Left renal cortex interstitium (tissue), 4 donors: ENCODE measurements at places on chromosomes 1 and 21.

- DNase-seq, result no peak
These were observed 61.2 kb upstream of the TENT5C start for GRCh38 chr1:117544509-117545109.

DNA sequence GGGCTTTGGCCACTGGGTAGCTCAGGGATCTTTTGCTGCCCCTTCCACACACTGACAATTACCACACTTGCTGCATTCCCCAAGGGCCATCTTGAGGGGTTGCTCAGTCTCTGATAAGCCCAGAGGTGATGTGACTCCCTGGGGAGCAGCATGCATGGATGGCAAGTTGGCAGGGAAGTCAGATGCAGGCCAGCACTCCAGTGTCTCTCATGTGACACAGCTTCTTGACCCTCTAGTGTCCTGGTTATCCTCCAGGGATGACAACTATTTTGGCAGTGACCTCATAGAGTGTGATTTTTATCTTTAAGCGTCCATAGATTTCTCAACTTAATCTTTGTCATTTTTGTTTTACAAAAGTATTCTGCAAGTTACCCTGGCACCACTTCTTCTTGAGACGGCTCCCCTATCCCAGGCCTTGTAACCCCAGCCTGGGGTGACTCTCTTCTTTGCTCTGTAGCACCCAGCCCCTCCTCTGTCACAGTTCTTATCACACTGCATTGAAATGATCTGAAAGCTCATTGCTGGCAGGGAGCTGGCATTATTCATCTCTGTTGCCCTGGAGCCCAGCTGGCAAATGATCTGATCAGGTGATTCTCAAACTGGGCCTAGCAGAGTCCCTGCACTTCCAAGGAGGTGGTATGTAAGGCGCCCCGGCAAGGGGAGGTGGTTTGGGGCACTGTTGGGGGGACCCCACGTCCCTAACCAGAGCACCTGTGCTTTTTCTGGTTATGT lies 72.6 kb downstream of the TENT5C start:
- no peak for DNase-seq

DNA sequence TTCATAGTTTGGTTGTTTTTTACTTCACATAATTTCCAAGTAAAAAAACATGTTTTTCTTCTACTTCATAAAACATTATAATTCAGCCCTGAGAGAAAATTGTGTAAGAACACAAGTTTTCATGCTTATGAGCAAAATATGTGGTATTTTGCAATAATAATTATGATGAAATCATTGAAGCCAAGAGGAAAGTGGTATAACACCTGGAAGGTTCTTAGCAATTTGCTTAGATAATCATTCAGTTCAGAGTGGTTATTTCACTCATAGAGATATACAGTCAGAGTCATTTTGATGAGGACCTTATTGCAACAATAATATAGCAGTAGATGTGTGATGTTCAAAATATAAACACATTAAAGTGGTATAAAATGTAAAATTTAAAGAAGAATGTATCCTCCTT lies 94.5 kb downstream of the PLPPR4 start:
- no peak for DNase-seq

DNA sequence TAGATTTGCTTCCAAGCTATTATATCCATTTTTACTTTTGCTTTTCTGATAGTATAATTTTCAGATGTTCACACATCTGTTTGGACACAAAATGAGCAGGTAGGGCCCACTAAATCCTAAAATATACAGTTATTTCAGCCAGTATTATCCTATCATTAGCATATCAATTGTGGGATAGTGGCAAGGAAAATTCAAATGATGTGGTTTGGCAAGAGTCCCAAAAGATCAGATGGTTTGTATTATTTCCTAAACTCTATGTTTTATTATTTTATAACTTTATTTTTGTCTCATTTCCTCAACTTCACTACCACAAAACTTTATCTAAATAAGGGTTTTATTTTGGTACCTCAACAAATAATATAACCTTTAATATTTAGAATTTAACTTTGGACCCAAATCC lies 1659.6 kb downstream of the NCAM2 start:
- DNase-seq, result no peak

GRCh38 chr1:34685225-34685624 lies 69.6 kb upstream of the GJB5 start:
- DNase-seq, result no peak

DNA sequence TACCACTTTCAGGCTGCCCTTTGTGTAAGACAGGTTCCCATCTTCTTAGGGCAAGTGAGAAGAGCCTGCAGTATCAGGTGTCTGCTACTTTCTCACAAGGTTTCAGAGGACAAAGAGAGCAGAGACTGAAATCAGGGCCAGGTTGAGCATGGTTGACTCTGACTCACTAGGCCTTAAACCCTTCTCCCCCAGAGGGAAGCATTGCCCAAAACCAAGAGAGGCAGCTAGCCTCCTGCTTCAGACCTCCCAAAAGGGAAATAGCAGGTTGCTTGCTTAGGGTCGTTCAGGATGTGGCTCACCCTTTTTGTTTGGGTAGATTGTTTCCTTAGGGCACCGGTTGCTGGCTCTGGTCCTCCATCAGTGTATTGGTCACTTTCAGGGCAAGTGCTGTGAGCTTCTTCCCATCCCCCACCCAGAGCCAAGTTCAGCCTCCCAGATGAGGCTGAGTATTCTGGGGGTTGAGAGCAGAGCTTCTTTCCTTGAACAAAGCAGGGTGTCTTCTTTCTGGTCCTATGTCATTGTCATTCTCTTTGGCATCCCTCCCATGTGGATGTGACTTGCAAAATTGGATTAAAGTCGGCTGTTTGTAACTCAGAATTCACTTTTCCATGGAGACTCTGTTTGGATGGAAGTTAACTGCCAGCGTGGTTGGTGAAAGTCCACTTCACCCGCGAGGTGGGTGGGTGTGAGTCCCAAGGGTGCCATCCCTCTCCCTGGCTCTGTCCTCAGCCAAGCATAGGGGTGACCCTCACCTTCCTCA lies 55.5 kb upstream of the GALNT2 start:
- no peak for DNase-seq

GRCh38 chr1:83626603-83627002 lies 372.3 kb downstream of the TTLL7 start:
- no peak for DNase-seq

DNA sequence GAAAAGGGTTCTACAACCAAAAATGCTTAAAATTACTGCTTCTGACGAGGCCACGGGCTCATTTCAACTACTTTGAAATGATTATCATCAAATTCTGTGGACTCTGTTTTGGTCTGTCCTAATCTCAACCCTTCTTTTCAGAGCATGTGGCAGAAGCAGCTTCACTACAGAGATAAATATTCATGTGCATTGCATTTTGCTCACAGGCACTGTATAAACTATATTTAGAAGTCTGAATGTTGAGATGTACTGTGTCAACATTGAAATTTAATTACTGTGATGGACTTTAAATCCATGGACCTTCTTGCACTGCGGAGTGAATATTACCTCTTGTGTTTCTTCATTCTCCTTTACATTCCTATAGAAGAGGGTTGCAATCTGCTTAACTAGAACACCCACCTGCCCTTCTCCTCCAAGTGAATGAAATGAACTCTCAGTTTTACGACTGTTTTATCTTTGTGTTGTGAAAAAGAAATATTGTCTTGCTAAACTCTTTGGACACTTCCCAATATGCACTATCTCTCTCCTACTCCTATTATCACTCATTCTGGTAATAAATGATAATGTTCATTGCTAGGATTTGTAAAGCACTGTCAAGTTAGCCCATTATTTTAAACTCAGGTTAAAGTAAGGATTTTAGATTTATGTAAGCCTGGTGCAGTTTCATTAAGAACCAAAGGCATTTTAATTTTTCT lies 281.2 kb upstream of the ST6GALNAC5 start:
- DNase-seq, result no peak

- no peak for DNase-seq
These were observed 60.4 kb upstream of the TNFSF4 start for GRCh38 chr1:173267453-173267945.

DNA sequence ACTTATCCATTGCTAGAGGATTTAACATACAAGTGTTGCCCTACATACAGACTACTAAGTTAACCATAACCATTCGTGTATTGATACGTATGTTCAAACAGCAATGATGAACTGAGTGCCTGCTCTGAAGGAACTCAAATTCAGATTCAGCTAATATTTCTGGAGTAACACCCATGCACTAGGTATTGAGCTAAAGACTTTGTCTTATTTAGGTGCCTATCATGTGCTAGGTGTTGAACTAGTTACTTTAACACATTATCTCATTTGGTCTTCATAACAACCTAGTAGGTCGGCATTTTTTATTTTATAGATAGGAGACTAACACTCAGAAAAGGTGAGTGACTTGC lies 160.0 kb downstream of the LTN1 start:
- DNase-seq, result no peak

DNA sequence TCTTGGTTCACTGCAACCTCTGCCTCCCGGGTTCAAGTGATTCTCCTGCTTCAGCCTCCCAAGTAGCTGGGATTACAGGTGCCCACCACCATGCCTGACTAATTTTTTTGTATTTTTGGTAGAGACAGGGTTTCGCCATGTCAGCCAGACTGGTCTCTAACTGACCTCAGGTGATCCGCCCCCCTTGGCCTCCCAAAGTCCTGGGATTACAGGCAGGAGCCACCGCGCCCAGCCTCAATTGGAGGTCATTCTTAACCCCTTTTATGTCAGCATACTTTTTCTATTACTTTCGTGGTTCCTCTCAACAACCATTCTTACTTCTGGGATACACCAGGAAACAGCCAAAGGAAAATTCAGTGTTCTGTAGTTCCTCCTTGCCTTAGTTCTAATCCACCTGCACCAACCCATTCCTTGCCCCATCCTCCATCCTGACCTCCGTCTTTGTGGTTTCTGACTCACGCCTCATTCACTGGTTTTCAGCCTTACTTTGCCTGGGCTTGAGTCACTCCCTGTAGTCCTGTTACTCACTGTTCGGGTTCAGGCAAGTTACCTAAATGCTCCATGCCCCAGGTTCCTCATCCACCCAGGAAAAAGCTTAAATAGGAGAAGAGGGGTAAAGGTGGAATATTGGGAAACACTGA lies 12.9 kb upstream of the BCL10 start:
- DNase-seq, result no peak

DNA sequence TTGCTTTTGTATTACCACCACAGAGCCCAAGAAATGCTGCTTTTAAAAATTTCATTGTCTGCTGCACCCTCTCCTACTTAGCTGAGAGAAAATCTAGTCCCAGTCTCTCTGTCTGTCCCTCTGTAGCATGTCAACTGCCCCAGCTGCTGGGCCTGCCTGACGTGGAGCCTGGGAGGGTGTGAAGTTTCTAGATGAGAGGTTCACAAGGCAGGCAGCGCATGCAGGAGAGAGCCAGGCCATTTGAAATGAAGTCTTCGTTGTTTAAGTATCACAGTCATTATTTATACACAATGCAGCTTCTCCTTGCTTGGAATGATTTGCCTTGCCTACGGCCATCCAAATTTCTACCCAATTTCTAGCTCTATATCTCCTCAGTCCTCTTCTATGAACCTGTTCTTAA lies 306.8 kb upstream of the PLXNA2 start:
- DNase-seq, result no peak

DNA sequence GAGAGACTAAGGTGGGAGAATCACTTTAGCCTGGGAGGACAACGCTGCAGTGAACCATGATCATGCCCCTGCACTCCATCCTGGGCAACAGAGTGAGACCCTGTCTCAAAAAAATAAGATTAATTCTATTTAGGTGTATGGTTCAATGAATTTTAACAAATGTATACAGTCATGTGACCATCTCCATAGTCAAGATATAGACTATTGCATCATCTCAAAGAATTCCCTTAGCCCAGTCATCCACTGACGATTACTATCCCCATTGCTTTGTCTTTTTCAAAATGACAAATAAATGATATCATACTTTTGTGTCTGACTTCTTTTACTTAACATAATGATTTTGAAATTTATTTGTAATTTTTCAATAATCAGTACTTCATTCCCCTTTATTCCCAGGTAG lies 260.0 kb downstream of the LRRC7 start:
- DNase-seq, result no peak
